ENCODE measurements at places on chromosomes 3 and 15.

- no peak for DNase-seq
Observed at GRCh38 chr3:195284842-195285241, 13.9 kb upstream of the XXYLT1 start.

- DNase-seq = no peak
Observed at GRCh38 chr3:73007992-73008712, 11.5 kb downstream of the PPP4R2 start.

GRCh38 chr3:185337231-185337816 is 25.6 kb upstream of the MAP3K13 start:
- no peak for DNase-seq

GRCh38 chr3:161356287-161356686 is 15.0 kb downstream of the SPTSSB start:
- DNase-seq = no peak

DNA sequence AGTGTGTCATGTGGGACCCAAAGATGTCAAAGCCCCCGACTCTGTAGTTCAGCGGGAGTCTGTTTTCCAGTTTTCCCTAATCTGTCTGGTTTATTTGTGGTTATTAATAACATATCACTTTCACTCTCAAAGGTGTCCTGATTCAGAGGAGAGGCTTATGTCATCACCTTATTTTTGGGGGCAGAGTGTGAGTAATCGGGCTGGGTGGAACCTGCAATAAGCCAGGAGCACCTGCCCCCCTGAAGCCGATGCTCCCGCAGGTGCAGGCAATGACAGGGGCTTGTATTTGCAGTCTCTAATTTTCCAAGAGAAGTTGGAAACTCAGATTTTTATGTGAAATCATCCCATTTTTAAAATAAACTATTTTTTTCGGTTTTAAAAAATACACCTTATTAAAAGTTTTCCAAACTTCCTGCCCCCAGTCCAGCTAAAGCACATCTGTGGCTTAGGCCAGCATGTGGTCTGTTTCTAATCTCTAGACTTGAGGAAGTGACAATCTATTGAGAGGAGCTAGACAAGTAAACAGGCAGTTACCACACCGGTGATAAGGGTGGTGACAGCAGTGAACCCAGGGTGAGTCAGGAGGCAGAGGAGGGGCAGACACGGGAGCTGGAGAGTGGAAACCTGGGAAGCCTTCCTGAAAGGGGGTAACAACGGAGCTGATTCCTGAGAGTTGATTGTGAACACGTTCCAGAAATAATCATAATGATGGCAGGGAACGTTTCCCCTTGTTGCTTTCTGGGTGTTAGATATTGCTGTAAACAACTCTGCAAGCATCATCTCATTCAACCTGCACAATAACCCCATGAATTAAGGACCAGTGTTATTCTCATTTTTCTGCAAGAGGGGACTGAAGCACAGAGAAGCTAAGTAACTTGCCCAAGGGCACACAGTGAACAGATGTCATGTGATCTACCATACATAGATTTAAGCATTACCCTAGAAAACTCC is 37.2 kb downstream of the BHLHE40 start:
- DNase-seq = no peak

DNA sequence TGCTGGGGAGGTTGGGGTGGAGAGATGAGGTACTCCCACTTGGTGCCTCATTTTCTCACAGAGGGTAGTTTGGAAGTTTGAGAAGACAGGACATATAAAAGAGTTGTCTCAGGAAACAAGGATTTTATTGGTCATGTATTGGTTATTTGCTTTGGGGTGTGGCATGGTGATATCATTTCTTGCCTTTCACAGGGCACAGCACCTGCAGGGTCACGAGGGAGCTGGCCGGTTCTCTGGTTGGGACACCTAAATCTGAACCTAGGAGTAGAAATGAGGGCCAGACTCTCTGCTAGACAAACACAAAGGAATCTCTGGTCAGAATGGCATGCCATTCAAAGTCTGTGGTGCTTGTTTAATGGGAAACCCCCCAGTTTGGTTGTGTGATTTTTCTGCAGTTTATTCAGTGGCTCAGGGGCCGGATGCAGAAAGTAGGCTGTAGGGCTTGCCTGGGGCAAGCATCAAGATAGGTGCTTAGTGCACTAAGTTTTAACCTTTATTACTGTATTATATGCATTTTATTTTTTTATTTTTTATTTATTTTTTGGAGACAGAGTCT is 237.7 kb upstream of the EIF1B start:
- DNase-seq = no peak

GRCh38 chr3:172289583-172289982 is 158.7 kb downstream of the GHSR start:
- no peak for DNase-seq

DNA sequence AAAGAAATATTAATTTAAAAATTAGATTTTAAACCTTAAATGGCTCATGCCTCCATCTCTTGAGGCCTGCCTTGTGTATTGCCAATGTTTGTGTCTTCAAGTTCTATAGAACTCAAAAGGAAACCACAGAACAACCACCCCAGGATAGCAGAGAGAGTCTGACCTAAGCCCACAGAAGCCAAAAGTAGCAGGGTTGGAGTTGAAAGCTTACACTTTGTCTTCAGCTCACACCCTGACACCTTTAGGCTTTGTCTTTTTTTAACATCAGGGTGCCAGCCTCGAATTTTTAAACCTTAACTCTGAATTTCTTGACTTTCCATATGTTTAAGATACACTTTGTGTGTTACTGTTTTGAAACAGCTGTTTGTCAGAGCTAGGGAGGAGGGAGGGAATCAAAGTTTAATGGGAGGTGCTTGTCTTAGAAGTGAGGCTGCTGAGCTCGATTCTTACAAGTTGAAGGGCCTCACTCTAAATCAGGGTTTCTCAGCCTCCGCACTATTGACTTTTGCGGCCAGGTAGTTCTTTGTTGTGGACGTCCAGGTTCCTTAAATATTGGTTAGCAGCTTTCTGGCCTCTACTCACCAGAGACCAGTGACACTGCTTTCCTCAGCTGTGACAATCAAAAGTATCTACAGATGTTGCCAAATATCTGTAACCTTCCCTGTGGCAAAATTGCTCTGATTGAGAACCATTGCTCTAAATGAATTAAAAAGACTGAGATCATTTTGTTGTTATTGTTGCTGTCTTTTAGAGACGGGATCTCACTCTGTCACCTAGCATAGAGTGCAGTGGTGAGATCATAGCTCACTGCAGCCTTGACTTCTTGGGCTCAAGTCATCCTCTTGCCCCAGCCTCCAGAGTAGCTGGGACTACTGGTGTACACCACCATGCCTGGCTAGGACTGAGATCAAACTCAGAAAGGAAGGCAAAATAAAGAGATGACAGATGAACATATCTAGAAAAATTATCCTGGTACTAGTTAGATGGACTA is 139.2 kb upstream of the EOMES start:
- DNase-seq = no peak

- no peak for DNase-seq
Observed at GRCh38 chr3:12317914-12318313, 29.0 kb downstream of the PPARG start.

DNA sequence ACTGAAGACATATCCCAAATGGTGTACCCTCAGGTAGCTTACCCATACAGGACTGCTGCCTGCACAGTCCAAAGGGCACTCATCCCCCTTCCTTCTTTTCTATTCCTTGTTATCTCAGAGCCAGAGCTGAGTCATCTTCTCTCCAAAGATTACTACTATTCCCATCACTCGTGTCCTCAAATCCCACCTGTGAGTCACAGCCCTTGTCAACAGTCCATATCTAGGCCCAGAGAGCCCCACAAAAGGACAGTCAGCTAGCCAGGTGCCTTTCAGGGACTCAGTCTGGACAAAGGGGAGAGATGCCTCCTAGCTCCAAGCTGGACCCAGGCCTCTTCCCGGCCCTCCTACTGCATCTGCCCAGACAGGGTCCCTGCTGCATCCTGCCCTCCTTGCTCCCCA is 11.0 kb downstream of the PARP16 start:
- DNase-seq = no peak

- DNase-seq = no peak
Observed at GRCh38 chr15:31045606-31046005, 54.2 kb upstream of the MTMR10 start.

- DNase-seq = no peak
Observed at GRCh38 chr3:10187944-10188343, 23.2 kb downstream of the IRAK2 start.

DNA sequence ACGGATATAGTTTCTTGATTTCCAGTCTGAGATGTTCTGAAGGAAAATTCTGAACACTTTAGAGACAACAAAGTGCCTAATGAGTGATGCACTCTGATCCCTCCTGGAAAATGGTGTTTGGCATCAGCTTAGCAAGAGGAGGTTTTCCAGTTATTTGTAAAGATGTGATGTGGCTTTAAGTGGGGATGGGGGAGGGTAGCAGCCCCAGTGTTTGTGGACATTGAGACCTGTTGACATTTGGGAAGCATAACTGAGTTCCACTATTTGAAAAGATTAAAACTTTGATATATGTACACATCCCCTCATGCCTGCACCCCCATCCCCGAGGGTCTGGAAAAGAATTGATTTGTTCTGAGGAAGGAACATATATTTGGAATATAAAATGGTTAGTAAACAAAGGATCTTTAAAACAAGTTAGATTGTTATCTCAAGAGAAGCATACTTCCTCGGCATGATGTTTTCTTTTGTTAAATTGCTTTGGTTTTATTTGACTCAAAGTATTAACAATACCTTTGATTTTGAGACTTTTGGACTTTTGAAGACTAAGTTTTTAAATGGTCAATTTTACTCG is 6.5 kb downstream of the IGF1R start:
- no peak for DNase-seq

DNA sequence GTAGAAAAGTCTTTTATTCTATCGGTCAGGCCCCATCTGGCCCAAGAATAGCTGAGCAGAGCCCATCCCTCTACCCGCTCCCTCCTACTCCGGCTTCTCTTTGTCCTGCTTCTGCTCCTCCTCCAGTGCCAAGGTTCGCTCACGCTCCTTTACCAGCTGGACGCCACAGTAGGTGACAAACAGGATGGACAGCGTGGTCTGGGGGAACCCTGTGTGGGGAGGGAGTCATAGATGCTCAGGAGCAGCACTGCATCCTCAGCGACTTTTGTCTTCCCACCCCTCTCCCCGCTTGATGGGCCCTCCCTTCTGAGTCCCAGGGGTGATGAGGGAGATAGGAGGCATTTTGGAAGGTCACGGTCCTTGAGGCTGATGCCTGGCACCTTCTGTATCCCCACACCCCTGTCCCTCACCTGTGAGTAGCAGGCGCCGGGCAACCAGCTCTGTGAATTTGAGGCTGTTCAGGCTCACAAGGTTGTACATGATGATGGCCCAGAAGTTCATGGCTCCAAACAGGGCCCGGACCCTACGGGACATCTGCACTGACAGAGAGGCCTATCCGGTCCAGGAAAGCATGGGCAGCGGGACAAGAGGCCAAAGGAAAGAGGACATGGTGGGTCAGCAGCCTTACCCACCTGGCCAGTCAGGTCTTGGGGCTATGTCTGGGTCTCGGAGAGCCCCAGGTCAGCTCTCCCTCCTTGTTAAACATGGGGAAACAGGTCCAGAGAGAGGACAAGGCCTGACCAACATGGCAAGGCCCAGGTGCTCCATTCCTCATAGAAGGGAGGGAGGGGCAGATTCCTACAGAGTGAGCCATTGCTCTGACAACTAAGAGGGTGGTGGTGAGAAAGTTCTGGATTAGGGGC is 7.6 kb downstream of the KLHL40 start:
- no peak for DNase-seq

All from NCI-H1930 (cell line).